AG09309 (cell line): ENCODE measurements at places on chromosomes 5 and 9.

GRCh38 chr5:173018358-173018757 lies 34.8 kb downstream of the ATP6V0E1 start:
- DNase-seq: no peak

- DNase-seq: no peak
Observed at GRCh38 chr5:82234885-82235284, 43.3 kb downstream of the RPS23 start.

DNA sequence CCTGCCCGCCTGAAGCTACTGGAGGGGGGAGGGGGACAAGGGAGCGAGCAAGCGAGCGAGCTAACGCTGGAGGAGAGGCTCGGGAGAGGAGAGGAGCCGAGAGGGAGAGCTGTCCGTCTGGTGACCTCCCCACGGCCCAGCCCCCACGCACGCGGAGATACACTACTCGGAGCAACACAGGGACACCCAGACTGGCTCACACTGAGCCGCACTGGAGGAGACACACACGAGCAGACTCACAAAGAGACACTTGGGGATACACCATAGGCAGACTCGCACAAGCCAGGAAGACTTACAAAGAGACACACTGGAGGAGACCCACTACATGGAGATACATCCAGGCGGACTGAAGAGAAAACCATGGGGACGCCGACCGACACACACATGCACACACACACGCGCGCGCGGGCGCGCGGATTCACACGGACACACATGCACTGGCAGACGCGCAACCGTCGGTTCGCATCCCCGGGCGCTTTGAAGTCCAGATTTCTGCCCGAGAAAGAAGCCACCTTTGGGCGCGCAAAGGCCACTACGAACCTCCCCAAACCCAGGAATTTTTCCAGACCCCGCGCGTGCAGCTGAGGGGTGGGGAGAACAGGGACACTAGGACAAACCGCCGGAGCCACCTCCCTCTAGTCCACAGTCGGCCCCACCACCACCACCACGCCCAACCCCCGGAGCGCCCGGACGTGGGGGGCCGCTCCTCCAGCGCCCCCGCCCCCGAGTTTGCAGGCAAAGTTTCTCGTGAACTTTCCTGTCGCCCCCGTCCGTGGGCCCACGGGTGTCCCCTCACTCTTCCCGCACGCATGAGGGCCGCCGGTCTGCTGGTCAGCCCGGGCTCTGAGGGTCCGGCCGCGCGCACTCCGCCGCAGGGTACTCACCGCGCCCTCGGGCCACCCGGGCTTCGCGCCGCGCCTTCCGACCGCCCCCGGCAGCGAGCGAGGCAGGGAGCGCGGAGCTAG lies 571 bp downstream of the CNTFR start:
- DNase-seq: no peak

DNA sequence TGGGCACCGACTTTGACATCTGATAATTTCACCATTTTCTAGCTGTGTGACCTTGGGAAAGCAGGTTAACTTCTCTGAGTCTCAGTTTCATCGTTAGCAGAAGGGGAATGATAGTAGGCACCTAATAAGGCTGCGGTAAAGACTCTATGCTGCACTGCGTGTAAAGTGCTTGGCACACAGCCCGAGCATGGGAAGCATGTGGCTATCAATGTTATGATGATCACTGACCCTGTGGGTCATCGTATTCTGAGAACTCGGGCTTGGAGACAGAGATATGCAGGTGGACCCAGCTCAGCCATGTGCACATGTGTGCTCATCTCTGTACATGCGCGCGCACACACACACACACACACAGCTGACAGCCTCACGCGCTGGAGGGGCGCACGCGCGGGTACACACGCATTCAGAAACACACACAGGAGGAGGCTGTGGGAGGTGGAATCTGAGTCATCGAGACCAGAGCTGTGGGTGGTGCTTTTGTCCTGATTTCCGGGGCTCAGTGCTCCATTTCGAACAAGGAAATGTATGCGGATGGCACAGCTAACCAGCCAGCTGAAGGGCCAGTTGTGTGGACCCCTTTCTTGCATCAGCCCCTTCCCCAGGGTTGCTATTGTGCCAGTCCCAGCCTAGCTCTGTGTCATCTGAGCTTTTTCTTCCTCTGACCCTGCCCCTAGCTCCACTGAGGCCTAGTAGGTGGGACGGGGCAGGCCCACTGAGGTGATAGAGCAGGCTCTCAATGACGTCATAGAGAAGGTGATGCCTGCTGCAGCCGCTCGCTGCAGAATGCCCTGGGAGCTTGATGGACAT lies 11.1 kb upstream of the ARAP3 start:
- no peak for DNase-seq

GRCh38 chr5:110054240-110054639 lies 364.5 kb downstream of the MAN2A1 start:
- no peak for DNase-seq

DNA sequence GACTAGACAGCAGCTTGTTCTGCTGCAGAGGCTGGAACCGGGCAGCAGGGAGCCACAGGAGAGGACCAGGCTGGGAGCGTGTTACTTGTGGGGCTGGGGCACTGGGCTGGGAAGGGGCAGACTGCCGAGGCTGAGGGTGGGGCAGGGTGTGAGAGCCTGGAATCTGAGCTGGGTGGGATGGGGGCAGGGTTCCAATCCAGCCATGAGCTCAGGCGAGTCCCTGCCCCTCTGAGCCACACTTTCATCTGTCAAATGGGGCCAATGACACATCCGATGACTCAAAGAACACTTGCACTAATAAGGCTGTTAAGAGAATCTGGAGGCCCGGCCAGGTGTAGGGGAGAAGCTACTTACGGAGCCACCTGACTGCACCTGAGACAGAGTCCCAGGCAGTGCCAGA lies 18.7 kb upstream of the WDR38 start:
- DNase-seq: no peak

DNA sequence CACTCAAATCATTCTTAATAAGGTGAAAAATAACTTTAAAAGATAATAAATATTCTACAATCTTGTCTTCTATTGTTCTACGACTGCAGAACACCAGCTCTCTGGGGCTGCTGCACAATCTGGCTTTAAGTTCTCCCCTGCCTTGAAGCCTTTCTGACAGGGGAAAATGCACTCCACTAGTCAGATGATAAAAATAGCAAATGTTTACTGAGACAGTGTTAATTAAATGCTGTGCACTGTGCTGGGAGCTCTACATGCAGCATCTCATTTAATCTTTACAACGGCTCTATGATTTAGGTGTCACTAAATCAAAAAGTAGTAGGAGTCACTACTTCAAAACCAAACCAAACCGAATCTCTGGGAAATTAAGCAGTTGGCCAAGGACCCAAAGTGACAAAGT lies 132.7 kb downstream of the SLIT3 start:
- DNase-seq: no peak

- DNase-seq: no peak
Observed at GRCh38 chr5:74148321-74148720, 492.2 kb downstream of the ENC1 start.

- DNase-seq: peak; percentile 21
Observed at GRCh38 chr9:80175286-80176150, 603.8 kb downstream of the TLE4 start.

DNA sequence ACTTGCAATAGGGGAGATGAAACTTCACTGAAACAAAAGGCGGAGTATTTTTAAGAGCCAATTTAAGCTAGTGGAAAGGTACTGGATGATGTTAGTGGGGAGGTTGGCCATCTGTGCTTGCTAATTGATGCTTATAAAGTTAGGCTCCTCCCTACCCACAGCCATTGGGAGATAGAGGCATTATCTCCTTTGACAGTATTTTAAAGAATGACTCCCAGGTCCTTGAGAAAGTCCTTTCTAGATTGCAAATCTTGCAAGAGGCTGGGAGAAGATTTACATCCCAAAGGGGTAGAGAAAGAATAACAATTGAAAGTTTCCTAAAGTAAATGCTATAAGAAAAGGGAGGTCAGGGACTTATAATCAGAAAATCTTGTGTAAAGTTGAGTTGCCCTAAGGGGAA lies 282.6 kb downstream of the BRINP1 start:
- DNase-seq: no peak

GRCh38 chr5:40391642-40392041 lies 288.1 kb upstream of the PTGER4 start:
- DNase-seq: no peak

GRCh38 chr5:97096191-97096590 lies 46.2 kb downstream of the LIX1 start:
- peak; percentile 14 for DNase-seq

GRCh38 chr9:129719135-129719534 lies 33.7 kb downstream of the PTGES start:
- DNase-seq: no peak

DNA sequence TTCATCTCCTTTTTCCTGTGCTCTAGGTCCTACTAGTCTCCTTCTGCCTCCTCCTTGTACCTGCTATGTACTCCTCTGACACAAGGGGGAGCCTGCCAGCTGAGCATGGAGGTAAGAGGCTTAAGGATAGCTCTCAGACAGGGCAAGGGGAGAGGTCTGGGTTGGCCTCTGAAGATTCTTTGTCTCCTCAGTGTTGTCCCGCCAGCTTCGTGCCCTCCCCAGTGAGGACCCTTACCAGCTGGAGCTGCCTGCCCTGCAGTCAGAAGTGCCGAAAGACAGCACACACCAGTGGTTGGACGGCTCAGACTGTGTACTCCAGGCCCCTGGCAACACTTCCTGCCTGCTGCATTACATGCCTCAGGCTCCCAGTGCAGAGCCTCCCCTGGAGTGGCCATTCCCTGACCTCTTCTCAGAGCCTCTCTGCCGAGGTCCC lies 3.8 kb downstream of the CREB3 start:
- DNase-seq: peak; percentile 32
